ENCODE measurements at places on chromosomes 3 and 15. TPM values are rescaled to one million over a fixed set of nuclear protein-coding genes. Genes with fewer than 3 reads are reported as not detected.

- no peaks in the 10 kb centered on the region for H3K27me3 ChIP-seq
- H3K27ac ChIP-seq = no peak overlapping the region
- no peaks in the 10 kb centered on the region for H3K4me1 ChIP-seq
- no peaks in the 10 kb centered on the region for H3K36me3 ChIP-seq
- no peak overlapping the region for H3K4me3 ChIP-seq
These were observed 828.5 kb upstream of the NECTIN3 start for GRCh38 chr3:110243081-110243480.

Gene WNT5A
- 22.2 TPM for total RNA-seq

Gene ANKRD34C
- total RNA-seq = 0.03 TPM

Gene TGFBR2
- total RNA-seq = 232 TPM

Gene LRRC2
- 3.1 TPM for total RNA-seq
